ENCODE measurements at places on chromosomes 7 and 10. TPM values are rescaled to one million over a fixed set of nuclear protein-coding genes. Genes with fewer than 3 reads are reported as not detected.

COX19 gene
- 6.8 TPM for total RNA-seq

- no peak for DNase-seq
Observed at GRCh38 chr7:91347290-91347689, 83.1 kb downstream of the FZD1 start.

DNA sequence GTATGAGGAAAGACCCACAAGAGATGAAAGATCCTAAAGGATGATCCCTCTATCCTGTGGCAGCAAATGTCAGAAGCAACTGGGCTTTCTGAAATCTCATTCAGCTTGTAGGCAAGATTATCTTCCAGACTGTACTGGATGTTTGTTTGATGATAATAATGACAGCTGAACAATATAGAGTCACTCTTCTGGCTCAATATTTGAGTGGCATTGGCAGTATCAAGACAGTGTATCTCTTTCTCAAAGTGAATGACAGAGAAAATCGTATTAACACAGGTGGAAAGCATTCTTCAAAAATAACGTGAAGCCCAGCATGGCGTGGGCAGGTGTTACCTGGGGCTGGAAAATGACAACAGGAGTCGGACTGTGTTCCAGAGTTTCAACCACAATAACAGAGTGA is 114.5 kb downstream of the GPR37 start:
- DNase-seq: no peak

NEBL gene
- total RNA-seq: under 0.01 TPM

DNA sequence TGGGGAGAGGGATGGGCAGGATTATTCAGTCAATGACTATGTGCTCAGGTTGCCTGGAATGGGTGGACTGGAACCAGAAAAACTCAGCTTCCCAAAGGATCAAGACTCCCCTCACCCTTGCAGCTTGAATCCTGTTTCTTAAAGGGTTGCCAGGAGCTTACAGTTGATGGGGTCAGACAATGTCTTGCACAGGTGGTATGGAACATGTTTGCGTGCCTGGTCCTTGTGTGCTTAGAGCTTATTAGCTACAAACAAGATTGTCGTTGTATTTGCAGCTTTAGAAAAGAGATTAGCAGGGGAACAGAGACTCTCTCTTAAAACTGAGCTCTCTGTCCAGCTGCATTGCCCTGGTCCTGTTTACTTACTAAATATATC is 56.9 kb downstream of the PRR15 start:
- no peak for DNase-seq

DNA sequence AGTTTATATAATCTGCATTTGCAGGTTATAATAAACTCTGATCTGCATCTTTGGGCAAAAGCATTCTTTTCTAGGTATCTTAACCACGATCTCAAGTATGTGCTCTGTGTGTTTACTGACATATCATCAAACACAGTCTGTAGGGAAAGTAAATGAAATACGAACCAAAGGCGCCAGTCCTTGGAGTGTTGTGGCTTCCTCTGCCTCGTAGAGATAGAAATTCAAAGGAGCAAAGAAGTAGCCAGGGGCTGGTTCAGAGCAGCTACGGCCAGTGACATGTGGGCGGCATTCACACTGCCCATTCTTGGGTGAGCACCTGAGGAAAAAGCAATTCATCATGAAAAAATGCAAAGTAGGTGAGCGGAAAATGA is 38.7 kb downstream of the LAMB4 start:
- DNase-seq: peak; percentile 56

CFAP70 gene
- not detected for total RNA-seq

DNA sequence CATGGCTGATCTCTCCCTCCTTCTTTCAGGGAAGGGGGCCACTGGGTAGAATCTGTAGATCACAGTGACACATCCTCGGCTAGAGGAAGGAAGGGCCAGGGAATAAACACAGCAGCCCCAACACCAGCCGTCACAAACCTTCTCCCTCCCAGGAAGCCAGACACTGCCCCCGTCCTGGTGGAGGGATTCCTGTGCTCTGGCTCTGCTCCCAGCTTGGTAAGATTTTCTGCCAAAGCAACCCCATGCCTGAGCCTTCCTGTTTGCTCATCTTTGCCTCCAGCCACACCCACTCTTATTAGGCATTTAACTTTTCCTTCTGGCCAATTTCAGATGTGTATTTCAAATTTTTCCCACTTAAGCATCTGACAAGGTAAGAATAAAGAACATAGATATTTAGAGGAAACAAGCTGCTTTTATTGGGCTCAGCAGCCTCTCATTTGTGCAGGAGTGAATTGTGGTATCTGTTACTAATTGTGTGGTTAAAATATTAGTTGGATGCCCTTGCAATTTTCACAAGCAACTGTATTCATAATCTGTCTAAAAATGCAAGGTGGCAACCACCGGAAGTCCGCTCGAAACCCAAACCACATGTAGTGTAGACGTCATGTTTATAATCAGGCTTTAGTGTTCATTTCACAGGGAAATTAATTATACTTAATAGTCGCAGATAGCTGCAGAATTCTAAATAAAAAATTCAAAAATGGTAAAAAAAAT is 13.2 kb upstream of the NPS start:
- DNase-seq: peak; percentile 32

- peak; percentile 76 for DNase-seq
Observed at GRCh38 chr7:44378744-44379143, 53.4 kb upstream of the CAMK2B start.

GRCh38 chr7:45074528-45075354 is 14.0 kb downstream of the NACAD start:
- no peak for DNase-seq

Measured in RPMI7951 (cell line).